Retina (tissue), 1 donor: ENCODE measurements at places on chromosomes 11 and 22.

DNA sequence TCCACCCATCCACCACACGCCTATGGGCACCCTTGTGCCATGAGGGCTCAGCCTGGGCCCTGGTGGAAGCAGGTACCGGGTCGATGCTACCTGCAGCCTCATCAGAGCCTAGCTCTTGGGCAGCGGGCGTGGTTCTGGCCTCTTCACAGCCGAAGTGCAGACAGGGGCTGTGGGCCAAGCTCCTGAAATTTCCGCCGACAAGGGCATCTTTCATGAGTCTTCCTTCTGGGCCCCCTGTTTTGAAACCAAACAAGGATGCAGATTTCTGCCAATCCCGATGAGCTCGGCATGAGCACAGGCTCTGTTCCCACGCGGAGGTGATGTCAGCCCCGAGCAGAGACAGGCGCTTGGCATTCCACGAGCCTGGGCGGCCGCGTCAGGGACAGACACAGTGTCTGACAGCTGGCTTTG, 22.6 kb upstream of the MGAT3 start:
- no peak for DNase-seq

DNA sequence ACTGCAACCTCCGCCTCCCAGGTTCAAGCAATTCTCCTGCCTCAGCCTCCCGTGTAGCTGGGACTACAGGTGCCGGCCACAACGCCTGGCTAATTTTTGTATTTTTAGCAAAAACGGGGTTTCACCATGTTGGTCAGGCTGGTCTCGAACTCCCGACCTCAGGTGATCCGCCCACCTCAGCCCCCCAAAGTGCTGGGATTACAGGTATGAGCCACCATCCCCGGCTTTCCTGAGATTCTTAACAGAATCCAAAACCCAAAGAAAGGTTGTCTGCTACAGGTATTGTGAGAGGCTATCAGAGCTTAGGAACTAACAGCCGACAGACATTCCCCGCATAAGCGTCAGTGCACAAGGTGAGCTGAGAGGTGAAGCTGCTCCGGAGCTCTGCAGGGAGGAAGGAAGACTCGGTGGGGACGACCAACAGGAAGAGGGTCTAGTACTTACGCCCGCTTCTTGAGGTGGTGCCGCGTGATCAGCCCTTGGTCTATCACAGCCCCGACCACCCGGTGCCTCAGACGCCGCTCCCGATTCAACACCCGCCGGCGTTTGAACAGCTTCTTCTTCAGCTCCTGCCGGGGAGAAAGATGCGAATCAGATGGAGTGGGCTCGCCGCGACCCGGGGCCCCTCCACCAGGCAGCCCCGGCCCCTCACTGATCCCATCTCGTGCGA, 470 bp downstream of the C11orf98 start:
- DNase-seq = no peak

- DNase-seq = no peak
These were observed 59.7 kb downstream of the SPON1 start for GRCh38 chr11:14022251-14022650.

GRCh38 chr11:23095650-23096189, 235.4 kb upstream of the CCDC179 start:
- peak; percentile 31 for DNase-seq

DNA sequence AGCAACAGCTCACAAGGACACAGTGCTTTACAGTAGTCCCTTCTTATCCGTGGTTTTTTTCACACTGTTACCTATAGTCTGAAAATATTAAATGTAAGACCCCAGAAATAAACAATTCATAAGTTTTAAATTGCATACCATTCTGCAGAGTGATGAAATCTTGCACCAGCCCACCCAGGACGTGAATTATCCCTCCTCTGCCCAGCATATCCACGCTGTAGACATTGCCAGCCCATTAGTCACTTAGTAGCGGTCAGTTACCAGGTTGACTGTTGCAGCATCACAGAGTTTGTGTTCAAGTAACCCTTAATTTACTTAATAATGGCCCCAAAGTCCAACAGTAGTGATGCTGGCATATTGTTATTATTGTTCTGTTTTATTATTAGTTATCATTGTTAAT, 3.6 kb downstream of the CLTCL1 start:
- no peak for DNase-seq

DNA sequence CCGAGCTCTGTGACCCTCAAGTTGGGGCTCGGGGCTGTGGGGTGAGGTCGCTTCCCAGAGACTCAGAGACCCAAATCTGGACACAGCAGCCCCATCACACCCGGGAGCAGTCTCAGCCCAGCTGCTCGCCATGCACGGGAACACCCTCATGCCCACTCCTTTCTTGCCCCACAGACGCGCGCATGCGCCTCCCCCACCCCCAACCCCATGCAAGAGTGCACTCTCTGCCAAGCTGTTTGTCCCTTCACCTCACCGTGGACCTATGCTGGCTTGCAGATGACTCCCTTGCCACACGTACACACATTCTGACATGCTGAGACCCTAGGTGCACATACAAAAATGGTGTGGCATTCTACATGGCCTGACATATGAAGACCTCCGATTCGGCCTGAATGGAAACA, 478 bp upstream of the CD248 start:
- DNase-seq = peak; percentile 48

GRCh38 chr11:33735271-33736147, 714 bp downstream of the CD59 start:
- DNase-seq = peak; percentile 58

- DNase-seq = peak; percentile 24
These were observed 39.4 kb downstream of the TRIM29 start for GRCh38 chr11:120098503-120099020.

- no peak for DNase-seq
These were observed 407.4 kb downstream of the LRRC4C start for GRCh38 chr11:41051919-41052635.

GRCh38 chr11:44564166-44564565, 1.3 kb upstream of the CD82 start:
- DNase-seq = no peak

GRCh38 chr22:46162771-46163556, 12.6 kb downstream of the PPARA start:
- no peak for DNase-seq

- DNase-seq = no peak
These were observed 44.4 kb downstream of the VSIG10L2 start for GRCh38 chr11:125990244-125990643.

- DNase-seq = no peak
These were observed 9.3 kb downstream of the PLEKHB1 start for GRCh38 chr11:73655686-73656085.

- DNase-seq = no peak
These were observed 35.0 kb downstream of the KCNJ1 start for GRCh38 chr11:128832121-128832497.

DNA sequence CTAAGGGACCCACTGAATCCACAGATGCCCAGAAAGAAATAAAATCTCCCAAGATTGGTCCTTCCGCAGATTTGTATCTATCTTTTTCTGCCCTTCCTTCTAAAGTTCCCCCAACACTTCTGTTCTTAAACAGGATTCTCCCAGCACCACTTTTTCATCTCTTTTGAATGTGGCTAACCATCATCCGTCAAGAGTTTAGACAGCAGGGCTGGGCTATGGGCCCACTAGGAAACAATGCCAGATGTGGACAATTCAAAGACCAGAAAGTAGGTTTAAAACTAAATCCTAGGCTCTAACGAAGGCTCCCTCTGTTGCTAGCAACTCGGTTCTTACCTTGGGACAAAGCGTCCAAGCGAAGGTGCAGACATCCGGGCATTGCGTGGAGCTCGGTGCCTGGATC, 100.0 kb downstream of the AMBRA1 start:
- no peak for DNase-seq

GRCh38 chr11:76978239-76978638, 56.0 kb upstream of the B3GNT6 start:
- DNase-seq = no peak

GRCh38 chr22:27583856-27584255, 217.7 kb downstream of the MN1 start:
- no peak for DNase-seq

- no peak for DNase-seq
These were observed 453.5 kb downstream of the LRRC4C start for GRCh38 chr11:41005986-41006385.

DNA sequence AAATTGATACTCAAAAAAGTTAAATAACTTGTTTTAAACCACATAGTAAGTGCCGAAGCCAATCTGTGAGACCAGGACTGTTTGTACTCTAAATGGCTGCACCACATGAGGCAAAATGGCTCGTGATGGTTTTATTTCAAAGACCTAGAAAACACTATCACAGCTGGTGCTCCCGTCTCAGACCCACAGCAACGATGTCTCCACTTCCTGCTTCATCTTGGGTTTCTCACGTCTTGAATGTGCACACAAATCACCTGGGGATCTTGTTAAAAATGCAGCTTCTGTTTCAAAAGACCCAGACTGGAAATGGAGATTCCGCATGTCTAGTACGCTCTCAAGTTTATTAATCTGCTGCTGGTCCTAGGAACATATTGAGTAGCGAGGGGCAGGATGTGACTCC, 1.2 kb downstream of the CD3E start:
- no peak for DNase-seq

GRCh38 chr22:50314455-50315288, 7.2 kb upstream of the PLXNB2 start:
- no peak for DNase-seq

DNA sequence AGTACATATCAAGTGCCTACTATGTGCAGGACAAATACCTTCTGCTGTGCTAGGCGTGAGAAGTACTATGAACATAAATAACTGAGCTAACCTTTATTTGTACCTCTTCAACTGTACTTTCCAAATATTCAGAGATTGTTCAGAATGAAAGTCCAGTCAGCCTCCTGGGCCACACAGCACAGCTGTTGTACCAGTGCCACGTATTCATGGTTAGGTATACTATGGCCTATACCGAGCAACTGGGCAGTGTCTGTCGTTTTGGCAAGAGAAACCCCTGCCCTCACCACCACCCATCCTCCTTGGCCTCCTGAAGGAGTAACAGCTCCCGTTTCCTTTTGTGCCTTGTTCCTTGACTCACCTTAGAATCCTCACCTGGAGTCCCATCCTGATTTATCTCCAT, 53.0 kb downstream of the RASSF10 start:
- DNase-seq = no peak

GRCh38 chr11:24496736-24497725, at the start of gene LUZP2:
LUZP2 (plus strand) TSS chr11:24497053.
- DNase-seq = peak; percentile 92

- peak; percentile 49 for DNase-seq
These were observed 451.2 kb downstream of the MIAT start for GRCh38 chr22:27108425-27109114.

GRCh38 chr11:60288531-60288930, 8.1 kb downstream of the MS4A4A start:
- DNase-seq = no peak

- DNase-seq = no peak
These were observed 128.1 kb downstream of the CTTN start for GRCh38 chr11:70526116-70527045.

DNA sequence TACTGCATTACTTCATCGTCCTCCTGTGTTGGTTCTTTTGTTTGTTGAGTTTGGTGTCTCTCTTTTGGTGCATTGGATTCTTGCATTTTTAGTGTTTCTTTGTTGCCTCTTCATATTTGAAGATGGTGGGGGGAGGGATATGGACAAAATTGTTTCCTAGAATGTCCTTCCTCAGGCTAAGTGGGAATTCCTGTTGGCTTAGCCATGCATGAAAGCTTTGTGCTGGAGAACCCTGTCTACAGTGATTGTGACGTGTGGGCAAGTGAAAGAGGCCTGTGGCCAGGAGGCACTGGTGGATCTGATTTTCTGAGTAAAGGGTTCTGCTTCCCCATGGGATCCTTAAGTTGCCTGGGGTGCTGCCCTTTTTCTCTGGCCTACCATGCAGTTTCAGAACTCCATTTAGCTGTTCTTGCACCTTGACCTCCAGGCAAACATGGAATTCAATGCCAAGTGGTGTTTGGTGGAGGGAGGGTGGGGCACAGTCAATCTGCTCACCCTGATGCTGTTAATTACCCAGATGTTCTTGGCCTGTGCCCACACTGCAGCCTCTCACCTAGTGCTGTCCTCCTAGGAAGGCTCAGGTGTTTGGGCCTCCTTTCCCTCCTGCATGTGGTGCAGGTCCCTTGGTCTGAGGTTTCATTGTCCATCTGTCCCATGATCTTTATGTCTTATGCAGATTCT, 46.3 kb upstream of the SLC22A12 start:
- DNase-seq = no peak

DNA sequence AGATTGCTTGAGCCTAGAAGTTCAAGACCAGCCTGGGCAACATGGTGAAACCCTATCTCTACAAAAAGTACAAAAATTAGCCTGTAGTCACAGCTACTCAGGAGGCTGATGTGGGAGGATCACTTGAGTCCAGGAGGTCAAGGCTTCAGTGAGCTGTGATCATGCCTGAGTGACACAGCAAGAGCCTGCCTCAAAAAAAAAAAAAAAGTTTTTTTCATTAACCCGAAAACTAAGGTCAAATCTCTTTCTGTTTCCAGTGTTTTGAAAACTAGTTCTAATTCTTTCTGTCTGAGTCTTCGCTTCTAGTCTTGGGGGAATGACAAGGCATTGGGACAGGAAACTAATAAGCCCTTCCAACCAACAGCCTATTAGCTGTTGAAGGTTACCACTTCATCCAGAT, 57.6 kb downstream of the LIF start:
- DNase-seq = no peak

- DNase-seq = no peak
These were observed 446.6 kb downstream of the BUD13 start for GRCh38 chr11:116326146-116326545.

- DNase-seq = no peak
These were observed 22.8 kb upstream of the GPR83 start for GRCh38 chr11:94424011-94424410.
